ENCODE measurements at places on chromosomes 12 and 14.

- DNase-seq = no peak
Observed at GRCh38 chr12:51901121-51901817, 6.0 kb upstream of the ACVRL1 start.

GRCh38 chr12:50186681-50187080, 19.5 kb upstream of the CERS5 start:
- DNase-seq = no peak

- DNase-seq = no peak
Observed at GRCh38 chr14:92425101-92425500, 88.5 kb upstream of the RIN3 start.

- DNase-seq = peak; percentile 59
Observed at GRCh38 chr12:119989361-119989730, 310 bp downstream of the BICDL1 start.

GRCh38 chr14:79369359-79370332, 841.7 kb downstream of the DIO2 start:
- DNase-seq = no peak

- no peak for DNase-seq
Observed at GRCh38 chr14:76698631-76699030, 62.6 kb upstream of the VASH1 start.

GRCh38 chr14:99803106-99803775, 10.0 kb downstream of the EML1 start:
- DNase-seq = no peak

DNA sequence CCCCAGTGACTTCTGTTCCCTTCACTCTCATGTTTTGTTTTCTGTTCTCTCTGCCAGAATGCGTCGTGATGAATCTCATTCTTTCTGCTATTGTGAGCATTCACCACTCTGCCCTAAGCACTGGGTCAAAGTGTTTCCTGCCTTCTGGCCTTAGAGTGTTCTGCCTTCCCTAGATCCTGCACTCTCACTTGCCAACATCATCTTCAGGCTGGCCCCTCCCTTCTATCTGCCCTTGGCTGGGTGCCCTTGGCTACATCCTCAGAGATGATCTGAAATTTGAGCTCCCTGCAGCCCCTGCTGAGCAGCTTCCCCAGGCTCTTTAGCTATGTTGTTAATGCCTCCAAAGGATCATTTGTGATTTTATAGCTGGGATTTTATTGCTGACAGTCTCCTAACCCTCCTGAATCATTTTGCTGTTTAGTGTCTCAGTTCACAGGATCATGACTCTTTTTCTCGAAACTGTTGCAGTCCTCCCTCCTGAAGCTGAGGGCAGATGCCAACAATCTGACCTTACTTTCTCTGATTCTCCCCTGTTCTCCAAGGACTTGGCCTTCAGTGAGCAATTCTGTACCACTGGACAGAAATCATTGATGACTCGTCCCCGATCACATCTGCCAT, 4.5 kb downstream of the DHRS2 start:
- no peak for DNase-seq

DNA sequence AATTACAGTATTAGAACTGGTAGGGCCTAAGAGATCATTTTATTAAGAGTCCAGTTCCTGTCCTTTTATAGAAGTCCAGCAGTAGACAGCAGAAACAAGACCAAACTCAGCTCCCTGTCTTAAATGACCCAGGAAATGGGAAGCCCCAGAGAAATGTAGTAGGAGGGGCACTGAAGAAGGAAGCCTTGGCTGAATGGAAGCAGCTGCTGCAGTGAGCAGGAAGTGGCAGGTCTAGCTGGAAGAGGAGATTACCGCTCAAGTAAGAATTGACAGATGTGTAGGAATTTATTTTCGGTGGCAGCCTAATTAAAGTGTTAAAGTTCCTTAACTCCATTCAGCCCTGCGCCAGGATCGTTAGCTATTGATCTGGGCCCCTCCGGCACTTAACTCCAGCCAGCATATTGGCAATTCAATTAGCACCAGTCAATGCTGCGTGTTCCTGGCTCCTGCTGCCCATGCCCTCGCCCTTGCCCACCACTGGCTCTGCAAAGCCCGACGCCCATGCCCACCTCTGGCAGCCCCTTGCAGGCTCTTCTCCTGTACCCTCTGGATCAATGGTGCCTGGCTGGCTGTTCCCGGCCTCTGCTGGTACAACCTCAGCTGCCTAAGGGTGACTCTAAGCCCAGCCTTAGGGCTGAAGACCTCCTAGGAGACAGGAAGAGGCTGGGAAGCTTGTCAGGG, 21.1 kb downstream of the ZFHX2 start:
- no peak for DNase-seq

- DNase-seq = no peak
Observed at GRCh38 chr12:79681008-79681590, 9.7 kb downstream of the PAWR start.

DNA sequence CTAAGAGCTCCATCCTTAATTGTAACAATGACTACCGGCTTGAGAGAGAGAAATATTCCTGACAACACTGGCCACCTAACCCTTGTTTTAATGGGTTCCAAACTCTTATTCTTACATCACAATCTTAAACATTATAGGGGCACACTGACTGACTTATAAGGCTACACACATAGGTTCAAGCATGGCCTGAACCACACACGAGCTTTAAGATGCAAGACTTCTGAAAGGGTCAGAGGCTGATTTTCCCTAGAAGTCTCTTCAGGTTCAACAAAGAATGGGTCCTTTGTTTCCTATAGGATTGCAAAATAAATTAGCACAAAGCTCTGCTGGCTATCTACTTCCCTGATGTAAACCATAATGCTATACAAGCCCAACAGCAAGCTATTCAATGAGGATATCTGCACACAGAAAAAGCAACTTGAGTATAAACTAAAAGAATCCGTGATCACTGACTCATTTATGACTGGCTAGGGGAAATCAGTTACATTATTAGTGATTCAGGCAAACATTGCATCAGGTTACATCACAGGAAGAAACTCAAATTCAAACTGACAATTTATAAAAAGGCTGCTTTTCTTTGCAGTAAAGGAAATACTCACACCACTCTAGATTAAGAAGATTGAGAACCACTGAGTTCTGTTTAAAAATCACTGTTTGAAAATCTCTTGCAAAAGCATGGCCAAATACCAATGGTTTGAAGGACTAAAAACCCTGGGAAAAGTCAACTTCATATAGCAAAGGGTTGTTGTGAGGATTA, 8.5 kb downstream of the BTG1 start:
- no peak for DNase-seq

GRCh38 chr14:22565391-22565945, 23.6 kb downstream of the DAD1 start:
- no peak for DNase-seq

Measured in activated naive CD4-positive, alpha-beta T cell (primary cell).